ENCODE measurements at places on chromosomes 16 and 17. TPM values are rescaled to one million over a fixed set of nuclear protein-coding genes. Genes with fewer than 3 reads are reported as not detected.

C16orf92 gene
- polyA plus RNA-seq, result not detected

GRCh38 chr16:24775455-24775854, 46.0 kb downstream of the TNRC6A start:
- DNase-seq, result peak; percentile 58

DNA sequence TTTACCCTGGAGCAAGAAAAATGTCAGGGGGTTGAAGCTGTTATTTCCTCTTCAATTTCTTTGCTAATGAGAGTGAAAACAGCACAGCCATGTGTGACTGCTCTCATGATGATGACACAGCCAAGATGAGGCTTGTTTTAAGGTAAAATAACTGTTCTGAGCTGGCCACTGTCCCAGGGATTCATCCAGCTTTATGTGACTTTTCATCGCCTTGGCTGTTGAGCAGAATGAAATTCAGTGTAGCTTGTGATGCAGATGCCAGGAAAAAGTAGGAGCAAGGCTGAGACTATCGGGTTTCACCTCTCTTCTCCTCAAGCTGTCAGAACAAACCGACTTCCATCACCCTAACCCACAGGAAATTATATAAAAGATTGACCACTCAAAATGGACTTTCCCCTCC, 361.8 kb upstream of the CDH5 start:
- DNase-seq, result no peak

DNA sequence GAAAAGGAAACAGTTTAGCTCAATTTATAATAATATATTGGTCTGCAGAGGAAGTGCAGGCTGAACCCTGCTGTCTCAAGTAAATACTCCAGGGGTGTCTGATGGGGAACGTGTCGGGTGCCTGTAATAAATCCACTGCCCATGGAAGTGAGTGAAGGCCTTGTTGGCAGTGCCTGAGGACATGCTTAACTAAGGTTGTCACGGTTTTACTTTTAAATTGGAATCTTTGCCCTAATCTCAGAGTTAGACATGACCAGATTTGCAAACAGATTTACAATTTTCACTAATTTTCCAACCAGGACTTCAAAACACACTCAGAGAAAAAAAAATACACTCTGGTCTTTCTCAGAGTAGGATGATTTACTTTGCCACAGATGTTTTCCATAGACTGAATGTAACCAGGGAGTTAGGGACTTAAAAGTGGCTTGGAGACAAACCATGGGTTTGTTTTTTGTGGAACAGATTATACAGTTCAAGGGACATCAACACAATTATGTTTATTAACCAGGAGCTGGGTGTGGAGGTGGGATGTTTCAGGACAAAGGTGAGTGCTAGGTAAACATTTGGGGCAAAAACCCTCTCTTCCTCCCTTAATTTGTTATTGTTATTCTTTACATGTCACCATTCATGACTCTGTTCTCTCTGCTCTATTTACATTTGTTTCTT, 144.5 kb downstream of the FTO start:
- DNase-seq, result no peak

HNF1B gene
- polyA plus RNA-seq, result 0.03 TPM

C16orf96 gene
- not detected for polyA plus RNA-seq

DNA sequence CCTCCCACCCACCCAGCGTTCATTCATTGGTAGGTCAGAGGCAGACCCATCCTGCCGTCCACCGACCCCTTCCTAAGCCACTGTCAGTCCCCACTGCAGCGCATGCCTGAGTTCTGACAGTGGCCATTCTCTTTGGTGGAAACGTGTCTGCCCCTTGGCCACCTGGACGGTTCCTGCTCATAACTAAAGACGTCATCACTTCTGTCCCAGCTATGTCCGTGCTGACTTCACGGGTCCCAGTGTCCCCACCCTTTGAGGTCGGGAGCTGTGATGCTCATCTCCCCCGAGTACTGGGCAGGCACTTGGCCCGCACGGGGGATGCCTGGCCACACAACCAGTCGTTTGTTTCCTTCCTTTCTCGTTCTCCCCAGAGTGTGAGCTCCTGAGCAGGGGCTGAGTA, 267.1 kb downstream of the C16orf95 start:
- no peak for DNase-seq

TEX14 gene
- 0.24 TPM for polyA plus RNA-seq

SLC38A8 gene
- polyA plus RNA-seq, result 0.31 TPM

DNA sequence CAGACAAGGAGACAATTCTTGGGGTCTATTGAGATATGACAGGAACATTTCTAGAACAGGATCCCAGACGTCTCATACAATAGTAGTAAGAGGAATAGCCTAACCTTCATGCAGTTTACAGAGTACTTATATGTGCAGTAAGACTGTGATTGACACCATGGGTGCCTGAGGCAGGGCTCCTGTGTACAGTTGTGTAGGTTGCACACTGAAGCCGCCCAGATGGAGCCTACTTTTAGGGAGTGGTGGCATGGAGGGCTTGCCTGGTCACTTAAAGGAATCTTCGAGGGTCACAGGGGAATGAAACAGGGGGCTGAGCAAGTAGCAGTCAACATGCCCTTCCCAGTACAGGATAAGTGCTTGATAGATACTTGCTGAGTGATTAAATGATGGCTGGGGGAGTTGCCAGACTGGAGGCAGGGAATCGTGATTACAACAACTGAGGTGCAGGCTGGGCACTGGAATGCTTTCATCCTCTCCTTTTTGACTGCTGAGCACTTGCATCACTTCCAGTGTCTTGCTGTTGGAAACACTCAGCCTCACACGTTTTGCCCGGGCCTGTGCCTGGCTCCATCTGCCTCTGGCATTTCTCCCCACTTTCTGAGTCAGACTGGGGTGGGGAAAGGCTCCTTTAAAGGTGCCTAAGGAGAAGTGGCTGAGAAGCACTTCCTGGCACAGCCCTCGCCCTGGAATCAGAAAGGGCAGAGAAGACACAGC, 71.0 kb downstream of the COPRS start:
- no peak for DNase-seq

DNA sequence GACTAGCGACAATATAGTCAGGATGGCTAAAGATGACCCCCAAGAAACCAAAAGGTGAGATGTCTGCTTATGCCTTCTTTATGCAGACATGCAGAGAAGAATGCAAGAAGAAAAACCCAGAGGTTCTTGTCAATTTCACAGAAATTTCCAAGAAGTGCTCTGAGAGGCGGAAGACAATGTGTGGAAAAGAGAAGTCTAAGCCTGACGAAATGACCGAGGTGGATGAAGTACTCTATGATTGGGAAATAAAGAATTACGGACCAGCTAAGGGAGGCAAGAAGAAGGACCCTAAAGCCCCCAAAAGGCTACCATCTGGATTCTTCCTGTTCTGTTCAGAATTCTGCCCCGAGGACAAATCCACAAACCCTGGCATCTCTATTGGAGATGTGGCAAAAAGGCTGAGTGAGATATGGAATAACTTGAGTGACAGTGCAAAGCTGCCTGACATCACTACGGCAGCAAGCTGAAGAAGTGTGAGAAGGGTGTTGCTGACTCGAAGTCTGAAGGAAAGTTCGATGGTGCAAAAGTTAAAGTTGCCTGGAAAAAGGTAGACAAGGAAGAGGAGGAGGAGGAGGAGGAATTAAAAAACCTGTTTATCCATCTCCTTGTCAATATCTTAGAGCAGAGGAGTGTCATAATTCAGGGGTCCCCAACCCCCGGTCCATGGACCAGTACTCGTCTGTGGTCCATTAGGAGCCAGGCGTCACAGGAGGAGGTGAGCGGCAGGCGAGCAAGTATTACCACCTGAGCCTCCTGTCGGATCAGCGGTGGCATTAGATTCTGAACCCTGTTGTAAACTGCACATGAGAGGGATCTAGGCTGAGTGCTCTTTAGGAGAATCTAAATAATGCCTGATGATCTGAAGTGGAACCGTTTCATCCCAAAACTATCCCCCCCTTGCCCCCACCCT, 25.1 kb upstream of the ADGRG1 start:
- DNase-seq, result peak; percentile 44

KCNJ18 gene
- polyA plus RNA-seq, result not detected

DNA sequence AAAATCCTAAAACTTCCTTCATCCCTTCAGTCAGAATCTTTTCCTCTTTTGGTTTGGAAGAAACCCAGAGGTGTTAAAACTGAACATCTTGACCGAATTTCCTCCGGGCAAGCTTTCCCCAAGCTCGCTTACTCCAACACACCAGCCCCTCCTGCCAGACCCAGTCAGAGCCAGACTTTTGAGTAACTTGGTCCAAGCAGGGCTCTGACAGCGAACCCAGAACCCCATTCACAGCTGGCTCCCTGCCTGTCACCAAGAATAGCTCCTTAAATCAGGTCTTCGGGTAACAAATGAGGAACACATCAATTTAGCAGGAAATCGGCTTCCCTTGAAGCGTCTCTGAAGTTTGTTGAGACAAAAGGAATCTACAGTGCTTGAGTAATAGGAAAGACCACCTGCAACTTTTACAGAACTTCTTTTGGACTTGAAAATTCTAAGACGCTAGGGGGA, 27.3 kb downstream of the GAS7 start:
- DNase-seq, result no peak

DNA sequence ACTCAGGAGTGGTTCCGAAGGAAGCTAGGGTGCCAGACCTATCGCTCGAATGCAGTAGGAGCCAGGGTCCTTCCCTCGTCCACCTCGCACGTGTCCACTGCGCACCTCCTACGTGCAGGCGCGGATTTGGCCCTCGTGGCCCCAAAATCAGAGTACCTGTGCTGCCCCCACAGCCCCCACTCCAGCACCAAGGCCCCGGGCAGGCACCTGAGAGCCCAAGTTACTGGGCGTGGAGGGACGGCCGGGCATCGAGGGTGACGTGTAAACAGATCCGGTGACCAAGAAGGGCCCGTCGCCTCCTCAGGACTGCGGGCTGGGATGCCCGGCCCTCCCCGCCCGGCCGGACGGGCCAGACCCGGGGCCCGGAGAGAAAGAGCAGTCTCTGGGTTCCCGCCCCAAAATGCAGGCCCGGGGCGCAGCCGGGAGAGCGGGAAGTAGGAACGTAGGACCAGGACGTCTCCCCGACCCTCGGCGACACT, 492 bp downstream of the SLC25A39 start:
- peak; percentile 63 for DNase-seq
